Activated T-cell treated with anti-CD3 and anti-CD28 coated beads for 48 hours (primary cell): ENCODE measurements at places on chromosomes 11 and 22.

GRCh38 chr11:45477588-45477987 lies 187.8 kb downstream of the CHST1 start:
- DNase-seq, result no peak

GRCh38 chr11:28439403-28439802 lies 331.2 kb downstream of the METTL15 start:
- DNase-seq, result no peak

DNA sequence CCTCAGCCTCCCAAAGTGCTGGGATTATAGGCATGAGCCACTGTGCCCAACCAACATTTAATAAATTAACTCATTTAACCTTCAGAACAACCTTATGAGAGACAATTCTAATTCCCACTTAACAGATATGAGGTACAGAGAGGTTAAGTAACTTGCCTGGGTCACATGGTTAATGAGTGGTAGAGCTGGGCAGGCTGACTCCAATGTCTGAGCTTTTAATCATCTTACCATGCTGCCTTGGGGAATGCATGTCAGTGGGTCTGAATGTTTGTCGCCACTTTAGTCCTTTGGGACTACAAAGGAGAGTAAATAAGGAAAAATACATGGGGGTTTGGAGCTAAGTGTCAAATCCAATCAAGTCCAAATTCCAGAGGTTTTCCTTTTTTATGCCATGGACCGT lies 11.2 kb upstream of the PIK3C2A start:
- no peak for DNase-seq

- no peak for DNase-seq
Observed at GRCh38 chr11:35934271-35934670, 9.6 kb upstream of the LDLRAD3 start.

DNA sequence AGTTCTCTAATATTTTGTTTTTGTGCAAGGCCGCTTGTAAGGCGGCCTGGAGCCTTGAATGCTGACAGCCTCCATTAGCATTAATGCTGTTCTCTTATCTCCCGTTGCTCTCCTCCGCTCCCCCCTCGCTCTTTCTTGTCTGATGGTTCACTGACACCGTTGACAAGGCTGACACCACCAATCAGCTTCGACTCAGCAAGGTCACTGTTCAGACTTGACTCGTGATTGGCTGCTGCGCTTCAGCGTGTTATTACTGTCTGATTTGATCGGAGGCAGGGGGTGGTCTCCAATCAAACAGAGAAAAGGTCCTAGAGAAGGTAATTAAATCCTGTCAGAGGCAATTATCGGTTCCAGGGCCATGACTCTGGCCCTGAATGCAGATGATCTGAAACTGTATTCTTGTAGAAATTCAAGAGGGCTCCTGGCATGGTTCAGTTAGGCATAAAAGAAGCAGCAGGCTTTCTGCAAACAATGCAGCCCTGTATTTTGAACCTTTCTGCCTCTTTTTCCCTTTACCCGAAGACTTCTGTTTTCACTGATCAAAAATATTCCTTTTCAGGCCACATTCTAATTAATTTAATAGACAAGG lies 49.3 kb upstream of the MPPED2 start:
- DNase-seq, result no peak

- peak; percentile 36 for DNase-seq
Observed at GRCh38 chr11:73393479-73394415, 17.5 kb downstream of the RELT start.

DNA sequence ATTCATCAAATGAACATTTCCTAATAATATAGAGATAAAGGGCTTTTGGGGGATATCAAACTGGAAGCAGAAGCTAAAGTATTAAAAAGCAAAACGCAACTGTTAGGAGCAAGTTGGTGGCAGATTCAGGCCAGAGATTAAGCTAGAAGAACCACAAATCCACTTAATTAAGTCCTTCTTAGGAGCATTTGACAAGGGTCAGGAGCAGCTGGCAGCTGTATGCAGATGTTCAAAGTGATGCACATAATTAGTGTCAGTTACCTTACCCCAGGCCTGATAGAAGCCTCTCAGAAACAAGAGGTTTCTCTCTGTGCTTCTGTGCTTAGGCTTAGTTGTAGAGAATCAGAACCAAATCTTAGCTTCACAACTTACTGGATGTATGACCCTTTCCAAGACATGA lies 546.5 kb upstream of the ANO5 start:
- DNase-seq, result no peak

- DNase-seq, result no peak
Observed at GRCh38 chr22:49243335-49243734, 584.3 kb downstream of the BRD1 start.

- no peak for DNase-seq
Observed at GRCh38 chr22:32331236-32331917, 26.3 kb upstream of the RFPL3 start.

DNA sequence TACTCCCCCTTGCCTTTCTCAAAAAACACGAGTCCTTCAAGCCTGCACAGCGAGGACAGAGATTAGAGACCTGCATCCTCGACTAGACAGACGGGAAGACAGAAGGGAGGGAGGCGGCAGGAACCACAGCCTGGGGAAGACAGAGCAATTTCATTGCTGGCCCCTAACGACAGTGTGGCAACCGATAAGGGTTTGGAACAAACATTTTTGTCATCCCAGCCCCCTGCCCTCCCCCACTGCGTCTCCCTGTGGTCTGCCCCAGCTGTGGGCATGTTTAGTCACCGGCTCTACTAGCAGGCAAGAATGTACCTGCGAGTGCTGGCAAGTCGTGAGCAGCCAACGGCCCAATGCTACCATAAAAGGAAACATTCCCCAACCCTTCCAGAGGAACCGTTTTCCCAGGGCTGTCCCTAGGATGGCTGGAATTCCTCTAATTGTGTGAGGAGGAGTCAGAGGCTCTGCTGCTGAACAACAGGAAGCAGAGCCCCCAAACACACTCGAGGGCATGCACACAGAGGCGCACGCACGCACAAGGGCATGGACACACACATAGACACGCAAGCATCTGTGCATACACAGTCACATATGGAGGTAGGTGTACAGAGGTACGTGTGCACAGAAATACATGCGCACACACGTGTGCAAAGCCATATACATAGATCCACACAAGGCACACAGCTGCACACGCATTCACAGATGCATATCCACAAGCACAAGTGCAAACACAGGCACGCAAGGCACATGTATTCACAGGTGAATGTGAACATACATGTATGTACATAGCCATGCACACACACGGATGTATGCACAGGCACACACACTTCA lies 58.3 kb downstream of the MYH9 start:
- DNase-seq, result peak; percentile 81

GRCh38 chr11:107787733-107788132 lies 70.9 kb downstream of the SLC35F2 start:
- no peak for DNase-seq

GRCh38 chr11:119310682-119311052 lies 6.3 kb downstream of the MCAM start:
- no peak for DNase-seq

GRCh38 chr11:10743354-10744000 lies 7.6 kb upstream of the CTR9 start:
- DNase-seq, result no peak

- no peak for DNase-seq
Observed at GRCh38 chr22:31747441-31747840, 2.5 kb downstream of the PRR14L start.

- DNase-seq, result no peak
Observed at GRCh38 chr11:75635066-75635862, 33.6 kb downstream of the MAP6 start.

DNA sequence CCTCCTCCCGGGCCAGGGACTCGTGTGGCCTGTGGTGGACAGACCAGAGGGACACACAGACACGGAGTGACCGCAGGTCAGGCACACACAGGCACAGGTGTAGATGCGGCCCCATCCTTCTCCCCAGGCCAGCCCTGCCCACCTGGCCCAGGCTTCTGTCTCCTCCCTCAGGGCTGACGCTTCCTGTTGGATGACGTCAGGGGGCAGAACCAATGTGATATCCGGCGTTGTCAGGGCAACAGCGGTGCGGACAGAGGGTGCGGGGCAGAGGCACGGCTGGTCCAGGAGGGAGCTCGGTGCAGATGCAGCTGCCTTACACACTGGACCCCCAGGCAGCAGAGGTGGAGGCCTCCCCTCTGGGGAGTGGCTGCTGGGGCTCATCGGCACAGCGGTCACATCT lies 2.9 kb upstream of the TUBGCP6 start:
- no peak for DNase-seq

- no peak for DNase-seq
Observed at GRCh38 chr11:4654635-4655369, 11.0 kb downstream of the OR51E1 start.

- DNase-seq, result no peak
Observed at GRCh38 chr11:93329936-93330445, 551 bp upstream of the DEUP1 start.

- no peak for DNase-seq
Observed at GRCh38 chr11:20088397-20089225, 71.7 kb downstream of the DBX1 start.

- DNase-seq, result no peak
Observed at GRCh38 chr11:9203691-9204311, 61.3 kb downstream of the DENND5A start.

GRCh38 chr11:102467853-102468580 lies 15.5 kb upstream of the TMEM123 start:
- DNase-seq, result no peak

GRCh38 chr22:37229805-37230672 lies 14.0 kb downstream of the RAC2 start:
- peak; percentile 86 for DNase-seq

DNA sequence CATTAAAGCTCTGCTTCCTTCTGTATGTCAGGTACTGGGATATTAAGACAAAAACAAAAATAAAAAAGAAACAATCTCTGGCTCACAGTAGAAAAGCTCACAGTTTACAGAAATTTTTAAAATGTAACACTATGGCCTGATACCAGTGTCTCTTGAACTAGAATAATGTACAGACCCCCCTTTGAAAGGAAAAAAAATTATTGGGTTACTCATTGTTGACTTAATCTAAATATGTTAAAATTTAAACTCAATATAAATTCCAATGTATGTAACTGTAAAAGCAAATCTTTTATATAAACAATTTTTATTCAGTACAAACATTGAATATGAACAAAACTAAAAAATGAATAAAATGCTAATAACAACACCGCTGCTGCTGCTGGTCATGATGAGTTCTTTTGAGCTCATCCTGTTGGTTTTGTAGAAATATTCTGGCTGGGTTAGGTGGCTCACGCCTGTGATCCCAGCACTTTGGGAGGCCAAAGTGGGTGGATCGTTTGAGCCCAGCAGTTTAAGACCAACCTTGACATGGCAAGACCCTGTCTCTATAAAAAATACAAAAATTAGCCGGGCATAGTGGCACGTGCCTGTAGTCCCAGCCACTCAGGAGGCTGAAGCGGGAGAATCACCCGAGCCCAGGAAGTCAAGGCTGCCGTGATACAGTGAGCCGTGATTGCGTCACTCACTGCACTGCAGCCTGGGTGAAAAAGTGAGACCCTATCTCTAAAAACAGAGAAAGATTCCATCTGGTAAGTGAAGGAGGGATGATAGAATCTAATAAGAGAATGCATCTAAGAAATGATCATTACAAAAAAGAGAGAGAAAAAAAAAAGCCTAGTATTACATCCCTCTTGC lies 11.8 kb upstream of the KCNE3 start:
- no peak for DNase-seq

DNA sequence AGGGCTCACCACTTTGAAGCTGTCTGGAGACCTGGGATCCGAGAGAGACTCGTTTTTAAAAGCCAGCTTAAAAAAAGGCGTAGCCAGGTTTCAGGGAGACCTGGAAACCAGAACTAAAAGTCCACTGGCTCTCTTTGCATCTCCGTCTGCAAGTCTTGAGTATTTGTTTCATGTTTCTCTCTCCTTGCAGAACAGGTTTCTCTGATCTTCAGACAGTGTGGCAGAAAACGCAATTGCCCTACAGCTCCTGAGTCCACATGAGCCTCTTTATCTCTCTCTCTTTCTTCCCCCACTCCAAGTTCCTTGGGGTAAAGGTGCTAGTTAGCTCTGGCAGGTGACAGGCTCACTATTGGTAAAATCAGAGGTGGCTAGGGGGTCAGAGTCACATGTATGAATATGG lies 67.0 kb upstream of the AMPD3 start:
- DNase-seq, result no peak

DNA sequence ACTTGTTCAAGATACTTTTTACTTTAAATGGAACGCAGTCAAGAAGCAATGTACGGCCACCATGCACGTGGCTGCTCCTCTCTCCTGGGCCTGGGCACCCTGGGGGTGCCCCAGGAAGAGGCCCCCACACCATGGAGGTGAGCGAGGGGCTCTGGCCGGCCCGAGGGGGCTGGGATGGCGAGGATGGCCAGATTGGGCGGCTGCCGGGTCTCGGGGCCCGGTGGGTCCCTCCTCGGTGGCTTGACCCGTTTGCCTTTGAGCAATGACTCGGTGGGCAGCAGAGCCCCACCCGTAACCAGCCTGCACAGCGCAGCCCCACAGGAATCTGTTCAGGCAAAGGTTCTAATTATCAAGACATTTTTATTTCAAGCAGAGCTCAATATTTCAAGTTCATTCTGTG lies 167.4 kb downstream of the BRD1 start:
- no peak for DNase-seq

DNA sequence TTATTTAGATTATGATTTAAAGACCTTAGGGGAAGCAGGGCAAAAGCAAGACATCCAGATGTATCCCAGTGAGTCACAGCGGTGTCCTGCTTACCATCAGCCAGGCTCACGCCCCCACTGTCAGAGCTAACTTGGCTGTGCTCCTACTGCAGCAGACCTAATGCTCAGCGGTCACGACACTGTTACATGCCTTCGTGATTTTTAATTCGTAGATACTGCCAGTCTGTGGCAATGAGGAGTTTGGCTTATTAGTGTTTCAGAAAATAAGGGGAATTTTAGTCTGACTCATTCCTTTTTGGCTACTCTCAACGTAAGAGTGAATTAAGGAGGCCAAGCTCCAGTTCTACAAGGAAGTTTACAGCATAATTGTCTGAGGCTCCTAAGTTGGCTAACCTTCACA lies 22.7 kb downstream of the EFCAB6 start:
- no peak for DNase-seq

GRCh38 chr11:42974510-42975179 lies 337.2 kb upstream of the API5 start:
- no peak for DNase-seq

- no peak for DNase-seq
Observed at GRCh38 chr22:50339945-50340879, 2.9 kb upstream of the PPP6R2 start.

DNA sequence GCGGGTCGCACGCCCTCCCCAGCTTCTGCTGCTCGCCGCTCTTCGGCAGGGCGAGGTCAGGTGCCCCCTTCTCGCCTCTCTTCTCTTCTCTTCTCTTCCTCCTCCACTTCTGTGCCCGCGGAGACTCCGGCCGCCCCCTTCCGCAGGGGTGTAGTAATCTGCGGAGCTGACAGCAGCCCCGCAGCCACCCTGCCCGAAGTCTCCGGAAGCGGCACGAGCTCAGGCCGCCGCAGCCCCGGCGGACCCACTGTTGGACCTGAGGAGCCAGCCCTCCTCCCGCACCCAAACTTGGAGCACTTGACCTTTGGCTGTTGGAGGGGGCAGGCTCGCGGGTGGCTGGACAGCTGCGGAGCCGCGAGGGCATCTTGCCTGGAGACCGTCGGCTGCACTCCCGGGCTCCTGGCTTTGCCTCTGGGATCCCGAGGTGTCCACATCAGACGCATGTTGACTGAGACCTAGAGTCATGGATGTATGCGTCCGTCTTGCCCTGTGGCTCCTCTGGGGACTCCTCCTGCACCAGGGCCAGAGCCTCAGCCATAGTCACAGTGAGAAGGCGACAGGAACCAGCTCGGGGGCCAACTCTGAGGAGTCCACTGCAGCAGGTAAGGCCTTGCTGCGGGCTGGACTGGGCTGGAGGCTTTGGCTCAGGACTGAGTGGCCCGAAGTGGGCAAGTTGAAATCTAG lies 486 bp downstream of the STIM1 start:
- DNase-seq, result peak; percentile 40
